Muscle of arm (tissue), 14 donors: ENCODE measurements at places on chromosomes 4 and X.

GRCh38 chr4:177251237-177251636 lies 58.4 kb upstream of the NEIL3 start:
- DNase-seq, result no peak

GRCh38 chr4:185654311-185654710 lies 119.0 kb upstream of the PDLIM3 start:
- DNase-seq, result no peak

DNA sequence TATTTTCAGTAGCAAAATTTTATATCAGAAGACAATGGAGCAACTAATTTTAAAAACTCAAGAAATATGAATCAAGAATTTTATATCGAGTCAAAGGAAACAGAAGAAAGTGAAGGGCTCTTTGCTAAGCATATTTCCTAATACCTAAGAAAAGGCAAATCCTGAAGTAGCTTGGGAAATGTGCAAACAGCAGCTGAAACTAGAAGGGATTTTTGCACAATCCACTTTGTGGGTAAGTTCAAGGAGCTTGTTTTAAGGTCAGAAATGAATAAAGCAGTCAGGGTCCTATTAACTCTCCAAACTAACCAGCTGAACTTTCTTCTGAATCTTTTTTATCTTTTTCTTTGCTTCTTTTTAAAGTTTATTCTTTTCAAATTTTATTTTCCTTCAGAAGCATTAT lies 500.9 kb upstream of the CXorf51A start:
- no peak for DNase-seq

GRCh38 chr4:114366368-114366767 lies 232.2 kb upstream of the UGT8 start:
- DNase-seq, result no peak

- DNase-seq, result no peak
Measured at GRCh38 chr4:189083769-189084168, 856.9 kb upstream of the FRG1 start.

GRCh38 chr4:8586671-8587468 lies 5.7 kb upstream of the CPZ start:
- no peak for DNase-seq

- no peak for DNase-seq
Measured at GRCh38 chrX:72621163-72621562, 48.5 kb upstream of the HDAC8 start.

- DNase-seq, result no peak
Measured at GRCh38 chr4:18722748-18723191, 701.2 kb upstream of the LCORL start.

DNA sequence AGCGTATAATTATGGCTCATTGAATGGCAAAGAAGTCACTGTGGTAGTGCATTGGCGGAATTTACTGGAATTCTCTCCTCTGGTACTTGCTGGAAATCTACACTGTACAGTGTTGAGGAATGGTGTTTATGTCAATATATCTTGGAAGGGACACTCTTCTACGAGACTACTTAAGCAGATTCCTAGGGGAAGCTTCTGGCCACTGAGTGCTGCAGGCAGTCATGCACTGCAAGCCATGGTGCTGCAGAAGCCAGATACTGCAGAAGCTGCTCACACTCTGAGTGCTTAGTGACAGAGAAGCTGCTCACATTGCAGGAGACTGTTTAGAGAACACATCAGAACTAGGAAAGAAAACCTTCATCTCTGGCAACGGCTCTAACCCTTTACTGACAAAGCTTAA lies 725.0 kb downstream of the CCSER1 start:
- no peak for DNase-seq

- DNase-seq, result no peak
Measured at GRCh38 chr4:72365981-72366380, 203.0 kb downstream of the ADAMTS3 start.

- DNase-seq, result no peak
Measured at GRCh38 chr4:110959041-110959643, 336.3 kb upstream of the PITX2 start.

- no peak for DNase-seq
Measured at GRCh38 chr4:48205107-48205506, 64.5 kb downstream of the TEC start.

DNA sequence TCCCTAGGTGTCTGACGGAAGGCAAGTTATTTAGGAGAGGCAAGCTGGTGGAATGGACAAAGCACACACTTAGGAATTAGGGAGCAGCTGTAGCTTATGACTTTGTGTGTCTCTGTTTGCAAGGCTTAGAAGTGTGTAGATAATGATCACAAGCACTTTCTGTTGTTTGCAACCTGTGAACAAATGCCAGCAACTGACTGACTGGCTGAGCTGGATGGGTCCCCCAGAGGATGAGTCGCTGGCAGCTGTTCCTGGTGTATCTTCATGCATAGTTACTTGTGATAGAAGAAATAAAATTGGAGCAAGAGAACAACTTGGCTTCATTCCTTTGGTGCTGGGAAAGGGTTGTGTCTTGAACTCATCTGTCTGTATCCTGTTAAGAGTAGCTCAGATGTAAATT lies 64.2 kb upstream of the BEND4 start:
- peak; percentile 43 for DNase-seq

GRCh38 chrX:13433298-13433605 lies 113.4 kb upstream of the ATXN3L start:
- peak; percentile 44 for DNase-seq

DNA sequence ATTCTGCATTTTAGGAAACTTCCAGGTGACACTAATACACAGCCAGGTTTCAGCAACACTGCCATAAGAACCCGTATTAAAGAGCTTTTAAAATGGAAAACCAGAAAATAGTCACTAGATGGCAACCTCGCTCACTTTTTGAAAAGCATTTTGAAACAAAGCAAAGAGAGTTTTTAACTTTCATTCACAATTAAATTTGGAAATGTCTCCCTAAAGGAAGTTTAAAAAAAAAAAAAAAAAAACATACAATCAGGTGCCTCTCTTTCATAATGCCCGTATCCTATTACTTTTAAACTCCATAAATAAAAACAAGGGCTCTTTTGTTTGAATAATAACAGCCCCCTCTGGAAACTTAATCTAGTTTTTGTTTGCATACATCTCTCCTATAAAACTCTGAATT lies 20.3 kb downstream of the MEPE start:
- peak; percentile 57 for DNase-seq

DNA sequence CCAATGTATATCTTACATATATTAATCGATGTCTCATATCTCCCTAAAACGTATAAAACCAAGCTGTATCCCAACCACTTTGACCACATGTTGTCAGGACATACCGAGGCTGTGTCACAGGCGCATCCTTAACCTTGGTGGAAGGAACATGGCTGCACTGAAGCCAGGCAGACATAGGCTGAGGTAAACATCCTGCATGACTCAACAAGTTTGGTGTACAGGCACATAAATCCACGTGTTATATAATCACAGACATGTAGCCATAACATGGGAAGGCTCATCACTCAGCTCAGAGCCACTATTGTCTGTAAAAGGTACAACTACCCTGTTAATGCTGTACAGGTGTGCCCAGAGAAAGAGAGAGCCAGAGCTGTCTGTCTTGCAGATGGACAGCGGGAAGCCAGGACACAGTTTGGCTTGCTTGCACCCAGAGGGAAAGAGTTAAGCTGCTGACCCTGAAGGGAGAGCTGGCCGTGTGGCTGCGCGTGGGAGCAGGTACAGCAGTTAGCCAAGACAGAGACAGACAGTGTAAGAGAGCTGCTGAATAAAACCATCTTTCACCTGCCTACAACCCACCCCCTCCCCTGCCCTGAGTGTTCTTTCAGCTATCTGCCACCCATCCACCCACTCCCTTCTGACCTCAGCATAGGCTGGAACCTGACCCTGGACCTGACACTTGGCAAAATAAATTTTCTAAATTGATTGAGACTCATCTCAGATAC lies 22.3 kb upstream of the ZBTB33 start:
- no peak for DNase-seq

- DNase-seq, result no peak
Measured at GRCh38 chr4:80196922-80197573, at the start of gene PRDM8. Gene PRDM8, plus strand, starts transcription at chr4:80197503. Its CDS starts 2,578 bp downstream, at chr4:80200081.

DNA sequence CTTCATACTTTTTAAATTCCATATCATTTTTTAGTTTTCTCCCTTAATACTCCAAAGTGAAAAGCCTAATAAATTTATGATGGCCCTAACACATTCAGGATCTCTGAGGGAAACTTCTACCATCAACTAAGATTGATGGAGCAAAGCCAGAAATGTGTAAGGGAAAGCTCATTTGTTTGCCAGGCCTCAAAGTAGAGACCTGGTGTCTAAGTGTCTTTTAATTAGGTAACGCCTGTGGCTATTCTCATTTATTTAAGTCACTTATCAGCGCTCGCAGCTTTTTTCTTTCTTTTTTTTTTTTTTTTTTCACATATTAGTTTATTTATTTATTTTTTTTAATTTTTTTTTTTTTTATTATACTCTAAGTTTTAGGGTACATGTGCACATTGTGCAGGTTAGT lies 242.4 kb downstream of the TMA16 start:
- DNase-seq, result no peak

GRCh38 chr4:151331276-151332042 lies 6.1 kb upstream of the SH3D19 start:
- DNase-seq, result no peak
